ENCODE measurements at places on chromosomes 6 and 20. TPM values are rescaled to one million over a fixed set of nuclear protein-coding genes. Genes with fewer than 3 reads are reported as not detected.

DNA sequence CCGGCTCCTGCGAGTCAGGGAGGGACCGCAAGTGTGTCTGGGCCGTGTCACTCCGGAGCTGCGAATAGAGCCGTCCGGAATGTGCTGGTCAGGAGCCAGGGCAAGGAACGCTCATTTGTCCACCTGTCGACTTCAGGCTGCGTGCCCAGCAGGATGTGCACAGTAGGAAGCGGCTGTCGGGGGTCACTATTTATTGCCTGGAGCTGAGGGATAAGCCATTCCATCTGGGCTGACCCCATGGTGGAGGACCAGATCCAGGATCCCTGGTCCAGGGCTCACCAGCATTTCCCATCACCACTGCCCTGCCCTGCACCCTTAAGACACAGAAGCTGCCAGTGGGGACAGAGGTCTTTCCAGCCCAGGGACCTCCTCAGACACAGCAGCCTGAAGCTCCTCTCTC lies 14.7 kb downstream of the NTSR1 start:
- peak; percentile 59 for DNase-seq

The HNF4A gene
- not detected for total RNA-seq

The SPATA25 gene
- not detected for total RNA-seq

DNA sequence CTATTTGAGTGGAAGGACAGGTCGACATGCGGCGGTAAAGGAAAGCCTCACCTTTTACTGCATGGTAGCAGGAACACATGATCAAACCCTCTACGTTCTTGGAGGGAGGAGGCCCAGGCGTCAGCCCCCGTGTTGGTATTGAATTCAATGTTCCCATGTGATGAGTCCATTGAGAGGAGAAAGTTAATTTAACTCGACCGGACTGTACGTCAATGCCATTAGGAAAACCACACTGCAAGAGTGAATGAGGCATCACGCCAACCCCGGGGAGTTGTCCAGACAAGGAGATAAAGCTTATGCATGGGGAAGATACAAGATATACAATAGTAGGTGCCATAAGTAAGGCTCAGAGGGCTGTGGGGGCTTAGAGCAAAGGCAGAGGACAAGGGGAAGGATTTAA lies 213.9 kb upstream of the ECI2 start:
- no peak for DNase-seq

GRCh38 chr6:152954443-152954842 lies 28.4 kb downstream of the FBXO5 start:
- DNase-seq, result no peak

The STMN3 gene
- total RNA-seq, result 98.0 TPM
